ENCODE measurements at places on chromosomes 6 and 20.

DNA sequence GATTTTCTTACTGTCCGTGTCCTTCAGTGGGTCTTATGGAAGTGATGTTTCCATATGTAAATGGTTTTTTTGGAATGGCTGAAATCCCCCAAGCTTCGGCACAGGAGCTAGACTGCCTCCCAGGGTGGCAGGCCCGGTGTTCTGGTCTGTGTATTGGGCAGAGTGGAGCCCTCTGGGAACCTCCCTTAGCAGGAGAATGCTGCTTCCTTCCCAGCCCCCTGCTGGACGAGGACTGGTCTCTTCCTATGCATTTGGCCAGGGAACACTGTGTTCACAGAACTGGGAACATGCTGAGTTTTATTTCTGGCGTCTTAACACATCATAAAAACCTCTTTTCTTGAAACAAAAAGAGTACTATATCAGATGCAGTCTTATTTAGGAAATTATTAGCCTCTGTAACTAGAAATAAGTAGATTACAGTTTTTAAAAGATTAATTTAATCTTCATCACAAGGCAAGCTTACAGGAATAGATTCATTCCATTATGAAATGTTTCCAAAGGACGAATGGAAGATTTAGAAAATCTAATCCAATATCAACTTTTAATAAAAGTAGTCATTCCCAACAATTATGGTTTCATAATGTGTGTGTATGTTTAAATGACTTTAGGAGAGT is 56.6 kb downstream of the SYTL3 start:
- no peak for DNase-seq

GRCh38 chr6:139109558-139109957 is 25.3 kb upstream of the HECA start:
- peak; percentile 44 for DNase-seq

GRCh38 chr20:2032168-2032567 is 38.3 kb upstream of the PDYN start:
- no peak for DNase-seq

GRCh38 chr20:32557319-32557718 is 27.8 kb downstream of the NOL4L start:
- no peak for DNase-seq

- DNase-seq = no peak
These were observed 14.5 kb upstream of the KIFC1 start for GRCh38 chr6:33377171-33377570.

DNA sequence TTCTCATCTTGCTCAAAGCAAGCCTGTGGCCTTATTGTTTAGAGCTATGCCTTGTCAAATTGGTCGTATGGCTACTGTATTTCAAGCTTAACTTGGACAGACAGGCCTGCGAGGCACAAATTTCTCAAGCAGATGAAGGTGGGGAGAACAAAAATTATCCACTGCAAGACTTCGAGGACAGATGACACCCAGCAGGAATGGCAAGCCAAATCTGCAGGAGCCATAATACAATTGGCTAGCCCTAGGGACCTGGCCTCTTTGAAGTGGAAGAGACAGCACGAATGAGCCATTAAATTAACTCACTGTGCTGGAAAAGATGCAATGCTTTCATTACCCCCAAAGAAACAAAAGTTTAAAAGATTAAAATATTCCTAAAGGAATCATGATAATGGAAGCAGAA is 5.0 kb upstream of the BLOC1S5 start:
- no peak for DNase-seq

DNA sequence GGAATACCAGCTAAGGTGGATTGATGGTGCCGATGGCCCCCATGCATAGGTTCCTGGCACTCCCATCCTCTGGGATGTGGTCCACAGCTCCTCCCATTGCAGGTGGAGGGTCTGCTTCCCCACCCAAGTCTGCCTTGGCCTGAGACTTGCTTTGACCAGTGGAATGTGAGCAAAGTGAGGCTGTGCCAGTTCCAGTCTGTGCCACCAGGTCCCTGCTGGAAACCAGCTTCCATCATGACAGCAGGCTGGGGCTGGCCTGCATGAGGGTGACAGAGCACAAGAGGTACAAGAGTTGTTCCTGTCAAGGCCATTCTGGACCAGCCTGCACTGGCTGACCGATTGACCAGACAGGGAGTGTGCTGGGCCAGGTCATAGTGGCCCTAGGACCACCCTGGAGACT is 27.0 kb upstream of the CCR6 start:
- DNase-seq = no peak

DNA sequence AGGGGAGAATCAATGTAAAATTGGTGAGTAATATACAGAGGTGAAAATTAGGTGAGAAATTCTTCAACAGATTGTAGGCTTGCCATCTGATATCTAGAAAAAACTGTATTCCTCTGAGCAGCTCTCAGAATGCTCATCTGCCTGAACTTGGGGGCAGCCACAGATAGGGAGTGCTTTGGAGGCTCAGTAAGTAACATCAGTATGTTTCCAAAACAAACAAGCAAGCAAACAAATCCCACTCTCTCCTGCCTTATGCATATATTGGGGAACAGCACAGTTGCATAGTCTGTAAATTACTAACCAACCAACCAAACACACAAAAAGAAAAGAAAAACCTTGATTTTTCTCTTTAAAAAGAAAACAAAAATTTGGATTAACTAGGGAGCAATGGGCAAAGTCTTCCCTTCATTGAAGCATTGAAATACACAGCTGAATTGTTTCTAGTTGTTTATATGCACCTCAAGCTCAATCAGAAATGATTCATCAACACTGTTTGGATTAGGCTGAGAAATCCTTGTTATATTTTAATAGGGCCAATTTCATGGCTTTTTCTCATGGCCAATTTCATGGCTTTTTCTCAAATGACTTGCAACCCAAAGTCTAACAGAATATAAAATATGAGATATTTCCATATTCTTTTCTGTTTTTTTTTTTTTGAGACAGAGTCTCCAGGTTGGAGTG is 50.1 kb upstream of the DEK start:
- DNase-seq = no peak

- no peak for DNase-seq
These were observed 116.0 kb downstream of the LRRC1 start for GRCh38 chr6:53910834-53911233.

- no peak for DNase-seq
These were observed 39.0 kb upstream of the MDFI start for GRCh38 chr6:41599015-41599851.

DNA sequence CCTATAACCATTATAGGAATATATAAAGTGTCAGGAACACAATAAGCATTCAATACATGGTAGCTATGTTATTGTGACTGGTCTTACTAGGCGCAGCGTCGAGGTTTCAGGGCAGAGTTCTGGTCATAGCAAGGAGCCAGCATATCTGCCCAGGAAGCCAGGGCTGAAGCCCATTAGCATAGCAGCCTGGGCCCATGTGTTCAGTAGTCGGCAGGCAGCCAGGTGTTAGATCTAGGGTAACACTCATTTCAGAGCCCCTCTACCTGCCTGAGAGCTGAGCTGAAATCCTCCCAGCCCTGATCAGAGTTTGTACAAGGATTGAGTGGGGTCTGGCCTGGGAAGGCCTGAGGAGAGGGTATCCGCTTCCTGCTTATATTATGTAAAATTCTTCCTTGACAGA is 32.1 kb downstream of the C20orf173 start:
- no peak for DNase-seq

GRCh38 chr6:16622193-16622592 is 139.1 kb downstream of the ATXN1 start:
- no peak for DNase-seq

- no peak for DNase-seq
These were observed 12.1 kb upstream of the MRPS18A start for GRCh38 chr6:43699564-43700186.

Data from CD4-positive, alpha-beta T cell treated with Interleukin-4 for 1 hour (primary cell).